ENCODE measurements at places on chromosomes 11 and 22.

- DNase-seq, result no peak
Observed at GRCh38 chr11:19871531-19871930, 158.9 kb downstream of the NAV2 start.

- no peak for DNase-seq
Observed at GRCh38 chr11:101511065-101511464, 72.7 kb downstream of the TRPC6 start.

DNA sequence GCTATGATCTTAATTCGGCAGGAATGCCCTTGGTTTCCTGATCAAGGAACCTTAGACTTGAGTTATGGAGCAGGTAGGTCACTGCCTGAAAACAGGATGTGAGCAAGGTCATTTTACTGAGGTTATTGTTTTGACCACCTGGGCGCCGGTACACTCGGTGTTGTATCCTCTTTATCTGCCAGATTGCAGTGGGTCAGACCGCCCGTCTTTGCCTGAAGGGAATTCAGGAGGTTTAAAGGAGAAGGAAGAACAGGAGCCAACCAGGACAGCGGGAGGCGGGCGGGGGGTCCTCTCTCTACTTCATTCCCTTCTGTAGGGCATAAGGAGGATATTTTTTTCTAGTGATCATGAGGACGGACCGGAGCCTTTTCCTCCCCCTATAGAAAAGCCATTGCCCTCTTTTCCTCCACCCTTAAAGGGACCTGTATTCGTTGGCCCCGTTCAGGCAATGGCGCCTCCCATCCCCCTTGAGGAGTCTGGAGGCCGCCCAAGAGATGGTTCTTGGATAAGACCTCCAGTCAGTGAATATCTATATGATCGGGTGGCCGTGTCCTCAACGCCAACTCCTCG lies 649 bp downstream of the MS4A15 start:
- no peak for DNase-seq

DNA sequence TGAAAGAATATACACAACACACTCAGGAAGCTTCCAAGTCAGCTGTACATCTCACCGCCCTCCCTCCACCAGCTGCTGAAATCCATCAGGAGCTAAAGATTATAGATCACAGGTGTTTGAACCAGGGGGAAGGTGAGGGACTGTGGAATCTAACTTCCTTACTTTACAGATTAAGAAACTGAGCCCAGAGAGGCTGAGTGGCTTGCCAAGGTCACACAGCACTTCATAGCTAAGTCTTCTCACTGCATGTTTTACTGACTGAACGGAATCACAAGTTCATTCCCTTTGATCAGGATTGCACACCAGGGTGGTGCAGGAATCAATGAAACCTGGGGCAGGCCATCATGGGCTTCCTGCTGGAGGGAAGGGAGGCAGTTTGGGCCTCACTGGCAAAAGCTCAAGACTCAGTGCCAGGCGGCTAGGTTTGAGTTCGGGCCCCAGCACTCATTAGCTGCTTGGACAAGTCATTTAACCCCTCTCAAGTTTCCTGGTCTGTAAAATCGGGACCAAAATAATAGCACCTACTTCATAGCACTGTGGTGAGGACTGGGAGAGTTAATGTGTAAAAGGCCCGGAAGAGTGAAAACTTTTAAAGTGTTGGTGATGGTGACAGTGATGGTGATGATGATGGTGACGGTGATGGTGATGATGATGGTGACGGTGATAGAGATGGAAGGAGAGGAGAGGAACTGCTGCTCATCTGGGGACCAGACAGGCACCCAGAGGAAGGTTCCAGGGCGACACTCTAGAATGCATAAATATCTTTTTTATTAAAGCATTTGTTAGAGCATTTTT lies 8.2 kb downstream of the CD5 start:
- DNase-seq, result no peak

DNA sequence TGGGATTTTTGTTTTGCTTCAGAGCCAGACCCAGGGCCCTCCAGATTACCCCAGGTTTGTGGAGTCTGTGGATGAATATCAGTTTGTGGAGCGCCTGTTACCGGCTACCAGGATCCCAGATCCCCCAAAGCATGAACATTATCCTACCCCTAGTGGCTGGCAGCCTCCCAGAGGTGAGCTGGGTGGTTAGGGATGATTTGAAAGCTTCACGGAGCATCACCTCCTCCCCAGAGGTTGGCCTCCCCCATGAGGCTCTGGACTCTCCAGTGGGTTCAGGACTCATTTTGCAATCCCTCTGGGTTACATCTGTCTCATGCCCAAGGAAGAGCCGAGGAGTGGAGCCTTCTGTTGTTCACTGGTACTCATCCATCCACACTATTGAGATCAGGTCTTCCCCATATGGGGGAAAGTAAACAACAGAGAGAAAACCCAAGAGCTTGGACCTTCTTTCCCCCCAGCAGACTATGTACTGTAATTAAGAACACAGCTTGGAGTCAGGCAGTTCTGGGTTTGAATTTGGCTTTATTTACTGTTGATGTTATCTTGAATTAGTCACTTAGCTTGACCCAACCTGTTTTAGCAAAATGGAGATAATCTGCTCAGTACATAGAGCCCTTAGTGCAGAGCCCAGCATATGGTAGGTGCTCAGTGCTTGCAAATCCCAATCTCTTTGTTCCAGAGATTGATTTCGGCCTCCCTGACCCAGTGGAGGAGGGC lies 2.5 kb downstream of the MRPL49 start:
- no peak for DNase-seq

- no peak for DNase-seq
Observed at GRCh38 chr11:117478126-117478860, 150.6 kb downstream of the CEP164 start.

DNA sequence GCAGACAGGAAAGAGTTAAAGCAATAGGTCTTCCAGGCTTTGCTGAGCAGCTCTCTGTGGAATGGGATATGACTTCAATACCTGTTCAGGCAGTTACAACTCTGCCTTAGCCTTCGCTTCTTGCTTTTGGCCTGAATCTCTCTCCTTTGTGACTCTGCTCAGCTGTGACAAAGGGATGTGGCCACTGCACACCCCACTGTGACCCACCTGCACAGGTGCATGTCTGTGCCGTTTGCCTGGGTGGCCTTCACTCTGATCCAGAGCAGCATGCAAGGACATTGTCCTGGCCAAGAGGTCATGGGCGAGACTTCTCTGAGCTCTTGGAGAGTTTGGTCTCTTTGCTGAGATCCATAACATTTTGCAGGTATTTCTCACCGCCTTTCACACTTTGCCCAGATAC lies 891.3 kb downstream of the BRD1 start:
- DNase-seq, result no peak

- DNase-seq, result no peak
Observed at GRCh38 chr11:3201112-3201581, 17.5 kb downstream of the MRGPRG start.

- DNase-seq, result no peak
Observed at GRCh38 chr11:108224911-108225786, 2.3 kb downstream of the ATM start.

DNA sequence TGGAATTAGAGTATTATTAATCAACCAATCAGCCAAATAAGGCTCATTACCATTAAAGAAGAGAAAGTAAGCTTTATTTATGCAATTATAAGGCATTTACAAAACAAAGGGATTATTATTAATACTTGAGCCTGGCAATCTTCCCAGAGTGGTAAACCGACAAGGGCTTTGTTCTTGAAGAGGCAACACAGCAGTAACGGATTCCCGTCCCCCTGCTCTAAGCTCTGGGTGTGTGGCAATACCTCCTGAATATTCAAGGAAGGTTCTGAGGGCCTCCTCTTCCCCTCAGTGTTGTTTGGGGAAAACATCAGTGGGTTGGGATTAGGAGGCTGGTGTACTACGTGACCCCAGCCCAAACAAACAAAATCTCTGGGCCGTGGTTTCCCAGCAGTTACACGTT lies 176.5 kb downstream of the TENM4 start:
- no peak for DNase-seq

DNA sequence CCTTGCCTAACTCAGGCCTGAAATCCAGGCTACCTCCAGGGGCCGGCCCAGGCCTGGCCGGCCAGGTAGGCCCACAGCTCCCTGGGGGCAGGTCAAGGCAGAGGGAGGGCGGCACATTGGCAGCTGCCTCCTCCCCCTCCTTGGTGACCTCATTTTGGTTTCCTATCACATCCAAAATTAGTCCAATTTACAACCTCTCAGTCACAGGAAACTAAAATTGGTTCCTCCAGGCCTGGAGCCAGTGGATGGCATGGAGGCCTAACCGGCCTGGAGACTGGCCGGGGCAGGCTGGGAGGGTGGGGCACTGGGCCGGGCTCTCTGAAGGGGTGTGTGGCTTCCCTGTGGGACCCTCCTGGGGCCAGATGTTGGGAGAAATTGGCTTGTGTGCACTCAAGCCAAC lies 35.9 kb downstream of the LRRC10B start:
- DNase-seq, result no peak

DNA sequence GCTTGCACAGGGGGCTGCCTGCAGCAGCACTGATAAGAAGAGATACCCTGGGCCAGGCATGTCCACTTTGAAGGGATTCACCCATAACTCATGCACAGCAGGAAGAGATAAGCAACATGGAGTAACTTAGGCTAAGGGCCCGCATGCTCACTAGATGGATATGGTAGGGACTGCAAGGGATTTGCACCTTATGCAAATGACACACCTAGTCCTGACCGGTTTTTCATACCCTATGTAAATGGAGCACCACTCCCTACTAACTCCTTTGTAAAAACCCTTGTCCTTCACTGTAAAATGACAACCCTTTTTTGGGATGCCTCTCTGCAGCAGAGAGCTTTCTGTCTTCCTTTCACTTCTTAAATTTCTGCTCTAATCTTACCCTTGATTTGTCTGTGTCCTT lies 658.9 kb upstream of the CCDC179 start:
- no peak for DNase-seq

GRCh38 chr22:32281072-32281471 lies 25.9 kb upstream of the SLC5A4 start:
- no peak for DNase-seq

GRCh38 chr11:70263363-70263762 lies 7.1 kb upstream of the PPFIA1 start:
- DNase-seq, result no peak

DNA sequence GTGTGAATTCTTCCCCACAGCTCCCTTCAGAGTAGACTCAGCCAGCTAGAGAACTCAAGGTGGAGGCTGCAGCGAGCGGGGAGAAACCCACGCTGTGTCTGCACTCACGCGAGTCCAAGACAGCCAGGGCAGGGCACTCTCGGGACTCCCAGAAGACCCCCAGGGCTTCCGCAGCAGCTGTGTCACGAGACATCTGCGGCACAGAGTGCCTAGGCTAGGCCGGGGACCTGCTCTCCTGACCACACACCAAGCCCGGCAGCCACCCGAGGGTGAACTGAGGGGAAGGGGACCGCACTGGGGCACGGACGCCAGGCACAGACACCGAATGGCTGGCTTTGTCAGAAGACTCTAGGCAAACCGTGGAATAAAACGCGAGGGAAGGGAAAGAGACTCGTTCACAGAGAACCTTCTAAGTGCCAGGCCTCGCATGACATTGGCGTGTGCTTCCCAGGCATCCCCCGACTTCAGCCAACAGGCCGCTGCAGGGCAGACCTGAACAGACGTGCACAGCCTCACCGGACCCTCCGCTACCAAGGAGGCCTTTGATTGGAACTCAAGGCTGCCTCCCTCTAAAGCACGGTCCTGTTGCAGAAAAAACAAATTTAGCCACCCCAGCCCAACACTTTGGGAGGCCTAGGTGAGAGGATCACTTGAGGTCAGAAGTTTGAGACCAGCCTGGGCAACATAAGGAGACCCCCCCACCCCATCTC lies 18.2 kb upstream of the MOB2 start:
- no peak for DNase-seq

GRCh38 chr11:134438542-134439537 lies 26.8 kb upstream of the B3GAT1 start:
- DNase-seq, result no peak

DNA sequence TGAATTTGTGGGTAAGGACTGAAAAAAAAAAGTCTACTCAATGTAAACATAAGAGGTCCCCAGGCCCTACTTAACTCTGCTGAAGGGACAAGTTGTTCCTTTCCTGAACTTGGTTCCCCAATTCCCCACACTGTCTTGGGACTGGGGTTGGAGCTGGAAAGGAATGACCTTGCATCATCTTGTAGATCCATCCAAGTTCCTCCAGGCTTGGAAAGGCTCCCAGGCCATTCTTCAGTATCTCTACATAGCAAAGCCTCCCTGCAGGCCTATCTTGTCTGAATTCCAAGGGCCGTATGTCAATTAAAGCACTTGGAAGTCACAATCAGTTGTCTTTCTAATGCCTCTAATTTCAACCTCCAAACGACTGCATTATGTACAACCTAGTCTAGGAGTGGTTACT lies 361.2 kb downstream of the TMEM135 start:
- no peak for DNase-seq

- DNase-seq, result no peak
Observed at GRCh38 chr11:108666373-108666772, 1.5 kb downstream of the DDX10 start.

- no peak for DNase-seq
Observed at GRCh38 chr11:20474882-20475517, 87.5 kb downstream of the PRMT3 start.

DNA sequence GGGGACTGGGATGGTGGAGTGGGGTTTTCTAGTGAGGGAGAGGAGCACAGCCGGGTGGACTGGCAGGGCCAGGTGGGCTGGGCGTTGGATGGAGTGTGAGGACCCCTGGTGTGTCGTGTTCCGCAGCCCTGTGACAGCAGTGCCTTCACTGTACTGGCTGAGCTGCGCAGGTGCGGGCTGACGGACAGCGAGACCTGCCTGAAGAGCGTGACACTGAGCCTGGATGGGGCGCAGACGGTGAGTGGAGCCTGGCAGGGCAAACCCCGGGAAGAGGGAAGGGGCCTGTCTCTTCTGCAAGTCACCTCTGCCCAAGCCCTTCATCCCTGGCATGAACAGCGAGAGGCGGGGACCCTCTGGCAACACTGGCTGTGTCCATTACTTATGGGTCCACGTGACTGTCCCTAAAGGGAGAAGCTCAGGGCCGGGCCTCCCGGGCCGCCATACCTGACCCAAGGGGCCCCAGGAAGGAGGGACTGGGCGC lies 10.0 kb downstream of the MUC5AC start:
- DNase-seq, result no peak

DNA sequence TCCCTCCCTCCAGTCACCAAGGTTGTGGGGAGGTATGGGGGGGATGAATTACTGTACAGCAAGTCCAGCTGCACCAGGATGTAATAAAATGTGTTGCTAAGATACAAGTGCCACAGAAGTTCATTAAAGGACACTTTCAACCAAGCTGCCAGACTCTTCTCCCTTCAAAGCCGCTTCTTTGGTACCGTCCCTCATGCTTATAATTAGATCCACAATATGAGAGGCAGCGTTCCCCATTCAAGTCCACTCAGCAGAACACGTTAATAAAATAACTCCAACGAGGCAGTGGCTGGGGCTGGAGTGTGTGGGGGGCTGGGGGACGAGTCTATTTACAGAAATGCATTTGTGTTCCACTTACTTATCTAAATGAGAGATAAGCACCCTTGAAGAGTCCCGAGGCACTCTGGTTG lies 14.7 kb downstream of the PHF21B start:
- DNase-seq, result no peak

- no peak for DNase-seq
Observed at GRCh38 chr22:50112151-50113118, 22.6 kb downstream of the MOV10L1 start.

Data from AG09319 (cell line).